ENCODE measurements at places on chromosomes 1 and 21.
A peak's percentile ranks its signal among the peaks of the same experiment; 100 is the strongest.

DNA sequence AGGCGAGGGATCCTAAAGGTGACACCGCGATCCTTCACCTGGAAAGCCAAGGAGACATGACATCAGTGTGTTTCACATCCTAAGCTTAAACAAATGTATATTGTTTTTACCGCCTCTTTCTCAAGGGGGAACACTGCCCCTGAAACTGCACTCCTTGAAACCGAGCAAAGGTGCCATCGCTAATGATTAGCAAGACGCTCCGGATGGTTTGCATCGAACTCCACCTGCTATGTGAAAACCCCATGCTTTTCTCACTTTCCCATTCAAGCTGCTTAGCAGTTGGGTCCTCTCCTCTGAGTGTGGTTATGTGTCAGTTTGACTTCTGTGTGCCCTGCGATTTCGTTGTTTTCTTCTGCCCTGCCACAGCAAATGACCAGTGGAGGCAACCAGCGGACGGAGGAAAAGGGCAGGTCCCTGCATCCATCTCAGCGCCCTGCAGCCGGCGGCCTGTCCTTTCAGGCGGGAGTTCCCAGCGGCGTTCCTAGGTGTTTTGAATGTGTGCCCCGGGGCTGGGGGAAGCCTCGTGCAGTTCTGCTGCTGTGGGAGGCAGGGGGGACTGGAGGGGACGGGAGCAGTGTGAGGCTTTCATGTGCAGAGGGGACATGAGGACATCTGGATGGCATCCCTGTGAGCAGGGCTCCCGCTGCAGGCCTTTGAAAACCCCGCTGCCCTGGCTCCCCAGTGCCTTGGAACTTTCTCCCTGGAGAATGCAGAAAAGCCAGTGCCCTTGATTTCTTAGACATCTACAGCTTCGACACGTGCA is 16.1 kb downstream of the ZBTB18 start:
- H3K36me3 ChIP-seq: no peaks in the 10 kb centered on the region
- no peaks in the 10 kb centered on the region for H3K27me3 ChIP-seq
- H3K4me1 ChIP-seq: no peaks in the 10 kb centered on the region
- no peak overlapping the region for H3K27ac ChIP-seq

DNA sequence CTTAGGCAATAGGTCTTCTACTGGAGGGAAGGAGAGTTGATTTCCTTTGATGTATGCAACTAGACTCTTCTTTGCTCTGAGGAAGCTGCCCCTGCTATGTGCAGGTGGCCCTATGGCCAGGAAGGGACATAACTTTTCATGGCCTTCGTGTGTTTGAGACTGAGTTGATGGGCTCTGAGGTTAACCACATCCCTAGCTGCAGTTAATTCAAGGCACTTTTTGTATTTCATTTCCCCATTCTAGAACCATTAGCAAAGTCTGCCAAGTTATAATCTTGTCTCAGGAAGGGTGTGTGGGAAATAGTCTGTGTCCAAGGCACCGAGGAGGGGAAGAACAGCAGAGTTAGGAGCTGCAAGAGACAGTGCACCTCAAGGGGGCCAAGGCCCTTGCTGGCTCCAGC is 2.5 kb downstream of the FCRL4 start:
- no peaks in the 10 kb centered on the region for H3K36me3 ChIP-seq
- H3K27me3 ChIP-seq: no peaks in the 10 kb centered on the region
- no peak for DNase-seq
- no peak overlapping the region for H3K4me3 ChIP-seq
- no peaks in the 10 kb centered on the region for H3K4me1 ChIP-seq

- no peak for DNase-seq
- no peak overlapping the region for H3K4me3 ChIP-seq
- H3K4me1 ChIP-seq: no peaks in the 10 kb centered on the region
- H3K36me3 ChIP-seq: no peaks in the 10 kb centered on the region
- H3K27me3 ChIP-seq: no peaks in the 10 kb centered on the region
Observed at GRCh38 chr1:242629396-242629795, 104.9 kb upstream of the PLD5 start.

- H3K4me3 ChIP-seq: no peak overlapping the region
- H3K27ac ChIP-seq: peak overlapping the region; percentile 70
- H3K36me3 ChIP-seq: no peaks in the 10 kb centered on the region
Observed at GRCh38 chr1:4601941-4602340, 52.5 kb upstream of the AJAP1 start.

GRCh38 chr1:226217273-226217672 is 6.2 kb upstream of the MIXL1 start:
- H3K27me3 ChIP-seq: no peaks in the 10 kb centered on the region
- DNase-seq: no peak
- H3K27ac ChIP-seq: no peak overlapping the region
- H3K4me1 ChIP-seq: no peaks in the 10 kb centered on the region
- H3K36me3 ChIP-seq: no peaks in the 10 kb centered on the region

- peak within 1 kb of the TSS; percentile 63 for H3K27ac ChIP-seq
- H3K27me3 ChIP-seq: no peaks in the 10 kb centered on the region
- peaks cover 7% of the 10 kb centered on the region for H3K4me1 ChIP-seq
- H3K36me3 ChIP-seq: no peaks in the 10 kb centered on the region
Observed at GRCh38 chr1:207910591-207911354, at the start of gene CD34. CD34 (minus strand) TSS chr1:207911125; CDS start chr1:207911080, 45 bp downstream.

Data from thyroid gland (tissue), 4 donors.